Mesothelial cell of epicardium (in vitro differentiated cells): ENCODE measurements at places on chromosomes 5 and 9. TPM values are rescaled to one million over a fixed set of nuclear protein-coding genes. Genes with fewer than 3 reads are reported as not detected.

DNA sequence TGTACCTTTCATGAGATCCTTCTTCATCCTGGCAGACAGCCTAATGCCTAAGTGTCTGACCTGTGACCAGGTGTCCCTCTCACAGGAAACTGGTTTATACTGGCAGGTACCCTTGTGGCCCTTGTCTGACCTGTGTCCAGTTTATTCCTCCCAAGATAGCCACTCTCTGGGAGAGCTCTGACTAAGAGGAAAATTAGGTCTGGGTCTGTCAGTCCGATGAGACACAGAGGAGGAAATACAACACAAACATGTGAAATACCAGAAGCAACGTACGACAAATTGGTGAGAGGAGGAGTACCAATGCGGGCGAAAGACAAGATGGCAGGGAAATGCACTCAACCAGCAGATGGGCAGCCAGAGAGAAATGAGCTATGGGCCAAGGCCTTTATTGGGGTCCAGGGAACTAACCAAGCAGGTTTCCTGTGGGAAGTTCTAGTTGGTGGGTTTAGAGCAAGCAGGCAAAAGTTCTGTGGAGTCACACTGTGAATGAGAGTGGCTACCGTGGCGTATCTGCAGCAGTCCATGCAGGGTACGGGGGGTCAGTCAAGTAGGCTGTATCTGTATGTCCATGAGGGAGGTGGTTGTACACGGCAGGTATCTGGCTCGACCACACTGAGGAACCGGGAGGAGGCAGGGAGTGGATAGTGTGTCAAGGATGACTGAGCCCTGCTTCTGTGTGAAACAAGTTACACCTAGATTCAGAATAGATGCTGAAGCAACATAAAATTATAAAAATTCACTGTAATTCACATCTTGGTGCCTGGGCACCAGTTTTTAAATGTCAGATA, 109.0 kb downstream of the MLLT3 start:
- no peaks in the 10 kb centered on the region for H3K27me3 ChIP-seq
- peaks cover 15% of the 10 kb centered on the region for H3K4me1 ChIP-seq
- peaks cover 2% of the 10 kb centered on the region for H3K36me3 ChIP-seq
- H3K27ac ChIP-seq: no peak overlapping the region

GRCh38 chr9:73022353-73022752, 69.5 kb upstream of the ALDH1A1 start:
- H3K4me3 ChIP-seq: no peak overlapping the region
- no peaks in the 10 kb centered on the region for H3K27me3 ChIP-seq
- H3K27ac ChIP-seq: no peak overlapping the region
- H3K4me1 ChIP-seq: peaks cover 9% of the 10 kb centered on the region

DNA sequence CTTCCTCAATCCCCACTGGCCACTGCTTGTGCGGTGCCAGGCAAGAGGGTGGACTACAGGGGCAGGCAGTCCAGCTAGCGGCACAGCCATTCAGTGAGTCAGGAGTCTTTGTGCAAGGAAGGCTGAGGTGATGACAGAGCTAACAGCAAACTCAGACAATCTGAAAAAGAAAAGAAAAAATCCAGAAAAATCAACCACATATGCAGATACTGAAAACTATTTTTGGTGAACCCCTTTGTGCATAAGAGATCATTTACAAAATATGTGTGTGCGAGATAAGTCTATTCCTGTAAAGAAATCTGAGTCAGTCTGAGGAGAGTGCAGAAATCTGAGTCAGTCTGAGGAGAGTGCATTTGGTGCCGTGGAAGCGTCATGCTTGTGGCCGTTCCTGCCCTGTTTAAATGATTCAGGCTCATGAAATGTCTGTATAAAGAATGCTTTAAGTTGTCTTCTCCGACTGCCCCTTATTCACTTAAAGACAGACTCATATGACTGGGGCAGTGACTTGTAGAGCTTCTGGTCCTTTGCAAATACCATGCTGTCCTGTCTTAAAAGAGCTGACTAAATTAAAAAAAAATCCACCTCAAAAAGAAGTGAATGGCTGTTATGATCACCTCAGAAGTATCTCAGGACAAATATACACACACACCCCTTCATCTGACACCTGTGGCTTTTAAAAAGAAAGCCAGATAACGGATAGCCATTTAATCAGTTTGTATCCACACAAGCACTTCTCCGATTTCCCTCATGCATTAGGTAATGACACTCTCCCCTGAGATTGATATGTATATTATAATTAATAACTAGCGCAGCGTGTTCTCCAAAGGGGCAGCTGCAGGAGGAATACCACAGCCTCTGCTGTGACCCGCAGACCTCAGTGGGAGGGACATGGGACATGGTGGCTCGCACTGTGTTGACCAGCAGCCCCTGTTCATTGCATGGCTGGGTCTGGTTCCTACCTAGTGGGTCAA, 47.3 kb downstream of the TRIO start:
- no peaks in the 10 kb centered on the region for H3K27me3 ChIP-seq
- peak overlapping the region; percentile 30 for H3K27ac ChIP-seq
- peaks cover 48% of the 10 kb centered on the region for H3K4me1 ChIP-seq
- no peak overlapping the region for H3K4me3 ChIP-seq

- peaks cover 14% of the 10 kb centered on the region for H3K4me1 ChIP-seq
- H3K4me3 ChIP-seq: no peak overlapping the region
- H3K36me3 ChIP-seq: peaks cover 17% of the 10 kb centered on the region
- no peaks in the 10 kb centered on the region for H3K27me3 ChIP-seq
Measured at GRCh38 chr5:151483647-151484046, 36.2 kb downstream of the SLC36A1 start.

DNA sequence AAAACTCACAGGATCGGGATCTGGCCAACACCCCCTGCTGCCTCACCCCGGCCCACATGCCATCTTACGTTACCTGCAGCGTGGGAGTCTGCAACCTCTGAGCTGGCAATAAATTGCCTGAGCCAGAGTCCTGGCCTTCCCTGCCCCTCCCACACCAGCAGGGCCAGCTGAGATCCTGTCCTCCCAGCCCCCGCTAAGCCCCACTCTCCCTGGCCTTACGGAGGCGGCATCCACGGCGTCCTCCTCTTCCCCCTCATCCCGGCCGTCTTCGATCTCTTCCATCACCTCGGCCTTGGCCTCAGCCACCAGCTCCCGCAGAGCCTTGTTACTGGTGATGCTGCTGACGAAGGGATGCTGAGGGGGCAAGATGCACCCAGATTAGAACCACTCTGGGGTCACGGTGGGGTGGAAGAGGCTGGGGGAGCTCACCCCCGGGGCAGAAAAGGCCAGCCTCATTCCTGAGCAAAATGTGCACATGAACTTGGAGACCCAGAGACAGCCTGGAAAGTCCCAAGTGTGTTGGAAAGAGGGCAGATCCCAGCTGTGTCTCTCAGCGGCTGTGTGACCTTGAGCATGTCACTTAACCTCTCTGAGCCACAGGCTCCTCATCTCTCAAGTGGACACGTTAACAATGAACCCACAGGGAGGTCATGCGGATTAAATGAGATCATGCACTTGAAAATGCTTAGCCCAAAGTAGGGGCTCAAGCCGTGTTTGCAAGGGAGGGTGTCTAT, 89.9 kb upstream of the FBXW11 start:
- no peaks in the 10 kb centered on the region for H3K27me3 ChIP-seq
- peaks cover 6% of the 10 kb centered on the region for H3K4me1 ChIP-seq
- no peak overlapping the region for H3K27ac ChIP-seq
- H3K4me3 ChIP-seq: no peak overlapping the region
- no peaks in the 10 kb centered on the region for H3K36me3 ChIP-seq

DNA sequence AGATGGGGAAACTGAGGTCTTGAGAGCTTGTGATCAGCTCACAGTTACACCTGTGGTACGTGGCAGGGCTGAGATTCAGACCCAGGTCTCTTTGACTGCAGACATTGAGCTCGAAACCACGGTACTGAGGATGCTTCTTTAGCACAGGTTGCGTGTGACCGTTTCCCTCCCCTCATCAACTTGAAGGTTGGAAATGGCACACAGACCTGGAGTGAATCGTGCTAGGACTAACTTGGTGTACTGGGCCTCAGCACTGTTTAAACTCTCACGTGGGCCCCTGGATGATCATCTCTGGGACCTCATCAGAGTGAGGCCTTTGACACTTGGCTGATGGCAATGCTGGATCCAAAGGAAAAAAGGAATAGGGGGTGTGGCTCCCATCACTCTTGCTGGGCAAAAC, 106.0 kb downstream of the MVB12B start:
- no peak overlapping the region for H3K27ac ChIP-seq
- no peak overlapping the region for H3K4me3 ChIP-seq
- peaks cover 3% of the 10 kb centered on the region for H3K4me1 ChIP-seq

- H3K4me3 ChIP-seq: no peak overlapping the region
- DNase-seq: no peak
- H3K36me3 ChIP-seq: peaks cover 15% of the 10 kb centered on the region
Measured at GRCh38 chr9:112080831-112081542, 94.1 kb downstream of the SUSD1 start.

DNA sequence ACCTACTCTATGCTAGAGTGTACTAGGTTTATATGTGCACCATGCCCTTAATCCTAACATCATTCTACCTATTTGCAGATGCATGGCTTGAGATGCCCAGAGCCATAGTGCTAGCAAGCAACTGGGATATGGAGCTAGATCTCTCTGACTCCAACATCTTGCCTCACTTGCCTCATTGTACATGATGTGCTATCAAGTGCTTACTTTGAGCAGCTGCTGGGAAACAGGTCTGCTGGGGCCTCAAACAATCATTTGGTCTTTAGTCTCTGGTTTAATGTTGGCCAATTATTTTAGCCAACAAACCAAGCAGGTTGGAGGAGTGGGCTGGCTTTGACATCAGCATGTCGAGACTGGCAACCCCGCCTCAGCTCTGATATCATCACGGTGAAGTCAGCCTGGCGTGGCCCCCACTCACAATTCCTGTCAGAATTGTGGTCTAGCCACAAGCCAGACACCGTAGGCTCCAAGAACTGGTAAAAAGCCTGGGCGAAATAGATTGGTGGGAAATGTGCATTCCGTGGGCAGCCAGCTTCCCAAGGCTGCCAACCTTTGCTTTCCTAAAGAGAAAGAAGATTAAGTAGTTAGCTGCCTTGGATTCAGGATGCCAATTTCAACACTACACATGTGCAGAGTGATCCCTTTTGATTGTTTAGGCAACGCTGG, 21.1 kb upstream of the GAS1 start:
- H3K4me1 ChIP-seq: peaks cover 29% of the 10 kb centered on the region
- H3K4me3 ChIP-seq: no peak overlapping the region
- H3K27me3 ChIP-seq: no peaks in the 10 kb centered on the region
- H3K27ac ChIP-seq: no peak overlapping the region
- DNase-seq: no peak
- no peaks in the 10 kb centered on the region for H3K36me3 ChIP-seq

- H3K4me1 ChIP-seq: peaks cover 8% of the 10 kb centered on the region
- H3K27me3 ChIP-seq: no peaks in the 10 kb centered on the region
- H3K27ac ChIP-seq: no peak overlapping the region
- H3K36me3 ChIP-seq: no peaks in the 10 kb centered on the region
- no peak overlapping the region for H3K4me3 ChIP-seq
Measured at GRCh38 chr9:10045598-10045997, 567.2 kb downstream of the PTPRD start.

- no peak for DNase-seq
- H3K27me3 ChIP-seq: no peaks in the 10 kb centered on the region
- H3K4me3 ChIP-seq: peak overlapping the region; percentile 13
- H3K4me1 ChIP-seq: peaks cover 46% of the 10 kb centered on the region
- no peak overlapping the region for H3K27ac ChIP-seq
- no peaks in the 10 kb centered on the region for H3K36me3 ChIP-seq
Measured at GRCh38 chr5:14146725-14147124, 3.6 kb downstream of the TRIO start.

- H3K4me1 ChIP-seq: peaks cover 3% of the 10 kb centered on the region
- H3K27ac ChIP-seq: no peak overlapping the region
- DNase-seq: no peak
- peaks cover 28% of the 10 kb centered on the region for H3K27me3 ChIP-seq
Measured at GRCh38 chr5:1538276-1538675, 14.5 kb upstream of the LPCAT1 start.

- H3K27me3 ChIP-seq: no peaks in the 10 kb centered on the region
- H3K4me1 ChIP-seq: peaks cover 41% of the 10 kb centered on the region
- H3K36me3 ChIP-seq: no peaks in the 10 kb centered on the region
- no peak for DNase-seq
- H3K4me3 ChIP-seq: no peak overlapping the region
- H3K27ac ChIP-seq: peak overlapping the region; percentile 89
Measured at GRCh38 chr9:133844881-133845410, 106.8 kb upstream of the SARDH start.

- no peaks in the 10 kb centered on the region for H3K36me3 ChIP-seq
- H3K4me3 ChIP-seq: peak overlapping the region; percentile 8
- H3K4me1 ChIP-seq: peaks cover 45% of the 10 kb centered on the region
- H3K27me3 ChIP-seq: no peaks in the 10 kb centered on the region
- H3K27ac ChIP-seq: peak overlapping the region; percentile 93
Measured at GRCh38 chr5:168328814-168329213, 37.4 kb downstream of the WWC1 start.

DNA sequence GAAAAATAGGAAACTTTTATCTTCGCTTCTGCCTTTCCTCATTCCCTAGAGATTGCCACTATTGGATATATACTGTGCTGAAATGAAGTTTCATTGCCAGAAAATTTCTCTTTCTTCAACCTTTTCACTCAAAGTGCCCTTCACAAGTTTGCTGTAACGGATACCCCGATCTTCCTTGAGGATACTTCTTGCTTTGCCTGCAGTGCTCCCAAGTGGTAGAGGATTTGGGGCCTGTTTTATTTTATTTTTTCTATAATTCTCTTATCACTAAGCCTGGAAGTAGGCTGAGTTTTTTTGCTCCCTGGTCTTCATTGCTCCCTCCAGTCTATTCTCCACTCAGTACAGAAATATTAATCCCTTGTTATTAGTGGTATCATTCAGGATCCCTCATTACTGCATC, 481.4 kb upstream of the CDH18 start:
- DNase-seq: no peak
- H3K4me3 ChIP-seq: no peak overlapping the region
- no peaks in the 10 kb centered on the region for H3K27me3 ChIP-seq
- no peaks in the 10 kb centered on the region for H3K36me3 ChIP-seq
- no peak overlapping the region for H3K27ac ChIP-seq

DNA sequence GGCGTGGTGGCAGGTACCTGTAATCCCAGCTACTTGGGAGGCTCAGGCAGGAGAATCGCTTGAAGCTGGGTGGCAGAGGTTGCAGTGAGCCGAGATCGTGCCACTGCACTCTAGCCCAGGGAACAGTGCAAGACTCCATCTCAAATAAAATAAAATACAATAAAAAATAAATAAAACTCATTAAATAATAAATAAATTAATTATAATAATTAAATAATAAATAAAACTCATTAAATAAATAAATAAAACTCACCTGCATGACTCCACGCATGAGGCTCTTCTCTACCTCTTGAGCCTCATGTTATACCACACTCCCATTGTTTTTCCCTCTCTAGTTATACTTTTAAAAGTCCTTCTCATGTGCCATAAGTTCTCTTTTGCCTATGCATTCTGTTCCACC, 995.4 kb downstream of the MAT2B start:
- no peaks in the 10 kb centered on the region for H3K36me3 ChIP-seq
- no peak overlapping the region for H3K27ac ChIP-seq
- peaks cover 8% of the 10 kb centered on the region for H3K4me1 ChIP-seq

- peaks cover 12% of the 10 kb centered on the region for H3K4me1 ChIP-seq
- H3K4me3 ChIP-seq: peak overlapping the region; percentile 36
- DNase-seq: no peak
Measured at GRCh38 chr5:1827886-1828397, 26.7 kb downstream of the NDUFS6 start.

Gene ZFP2
- total RNA-seq: 3.8 to 4.3 TPM (median 4.0 TPM) in 3 replicates

Gene PCAT7
- total RNA-seq: 18.5 to 19.0 TPM (median 18.8 TPM) in 3 replicates

Gene ATP6V1G1
- 107 to 115 TPM (median 107 TPM) in 3 replicates for total RNA-seq

Gene UHRF2
- 55.2 to 62.0 TPM (median 61.2 TPM) in 3 replicates for total RNA-seq

Gene C9orf50
- total RNA-seq: 0.23 to 0.87 TPM (median 0.69 TPM) in 3 replicates

Gene PCDHGA6
- total RNA-seq: 0.25 to 0.60 TPM (median 0.57 TPM) in 3 replicates

Gene HEXB
- 57.5 to 62.5 TPM (median 58.3 TPM) in 3 replicates for total RNA-seq

Gene REEP2
- total RNA-seq: 14.2 to 19.7 TPM (median 15.6 TPM) in 3 replicates

Gene LCN6
- not detected in 3 replicates for total RNA-seq

Gene SPOCK1
- total RNA-seq: 5.0 to 6.6 TPM (median 6.4 TPM) in 3 replicates

Gene CNTFR
- 25.9 to 28.9 TPM (median 27.0 TPM) in 3 replicates for total RNA-seq
